IMR-90 (cell line): ENCODE measurements at places on chromosomes 4 and X. TPM values are rescaled to one million over a fixed set of nuclear protein-coding genes. Genes with fewer than 3 reads are reported as not detected.

Gene USP46
- total RNA-seq, result 15.4 and 20.3 TPM in 2 replicates

Gene CITED1
- total RNA-seq, result under 0.01 and 0.18 TPM in 2 replicates

DNA sequence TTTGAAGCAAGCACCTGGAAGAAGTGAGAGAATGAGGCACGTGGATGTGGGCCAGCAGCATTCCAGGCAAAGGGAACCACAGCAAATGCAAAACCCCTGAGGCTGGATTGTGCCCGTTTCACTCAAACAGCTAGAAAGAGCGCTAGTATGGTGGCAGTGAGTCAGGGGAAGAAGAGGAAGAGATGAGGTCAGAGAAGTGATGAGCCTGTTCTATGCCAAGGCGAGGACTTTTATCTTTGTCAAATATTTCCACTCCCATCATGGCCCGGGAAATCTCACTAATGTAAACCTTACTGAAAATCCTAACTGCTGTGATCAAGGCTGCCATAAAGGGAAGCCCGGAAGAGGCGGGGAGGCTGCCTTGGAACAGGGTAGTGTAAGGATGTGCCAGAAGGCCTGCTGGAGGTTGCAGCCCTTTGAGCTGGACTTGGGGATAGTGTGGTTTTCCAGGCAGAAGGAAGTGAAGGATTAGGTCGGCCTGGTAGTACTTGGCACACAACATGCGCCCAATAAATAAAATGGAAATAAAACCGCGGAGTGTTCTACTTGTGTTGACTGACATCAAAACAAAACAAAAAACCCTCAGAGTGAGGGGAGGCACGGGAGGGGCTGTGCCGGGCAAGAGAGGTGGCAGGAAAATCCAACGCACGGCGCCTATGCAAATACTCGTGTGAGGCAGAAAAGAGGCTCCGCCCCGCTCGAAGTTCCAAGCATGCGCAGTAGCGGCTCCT, 1.2 kb upstream of the CDK16 start:
- peak; percentile 62 for DNase-seq

Gene LDB2
- total RNA-seq, result 92.8 and 116 TPM in 2 replicates

Gene SLC10A3
- total RNA-seq, result 15.2 and 16.1 TPM in 2 replicates

- DNase-seq, result no peak
Observed at GRCh38 chr4:2859514-2859913, 15.9 kb downstream of the ADD1 start.

Gene KLHL13
- 12.5 and 13.6 TPM in 2 replicates for total RNA-seq
